ENCODE measurements at places on chromosomes 6 and 20.
A peak's percentile ranks its signal among the peaks of the same experiment; 100 is the strongest.

- no peak for DNase-seq
Measured at GRCh38 chr20:51262240-51262639, 239.3 kb upstream of the KCNG1 start.

DNA sequence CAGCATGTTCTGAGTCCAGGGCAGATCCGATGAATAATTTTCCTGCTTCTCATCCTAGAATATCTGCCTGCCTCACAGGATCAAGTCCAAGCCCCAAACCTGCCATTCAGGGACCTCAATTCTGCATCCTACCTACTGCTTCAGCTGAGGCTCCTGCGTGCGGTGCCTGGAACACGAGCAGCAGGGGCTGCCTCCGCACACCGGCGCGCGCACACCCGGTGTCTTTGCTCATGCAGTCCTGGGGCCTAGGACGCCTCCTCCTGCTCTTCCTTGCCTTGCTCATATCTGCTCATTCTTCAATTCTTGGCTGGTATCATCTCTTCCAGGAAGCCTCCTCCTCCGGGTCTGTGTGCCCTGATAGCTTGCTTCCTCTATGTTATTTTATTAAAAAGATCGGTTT lies 81.1 kb upstream of the AGPAT4 start:
- no peak for DNase-seq

DNA sequence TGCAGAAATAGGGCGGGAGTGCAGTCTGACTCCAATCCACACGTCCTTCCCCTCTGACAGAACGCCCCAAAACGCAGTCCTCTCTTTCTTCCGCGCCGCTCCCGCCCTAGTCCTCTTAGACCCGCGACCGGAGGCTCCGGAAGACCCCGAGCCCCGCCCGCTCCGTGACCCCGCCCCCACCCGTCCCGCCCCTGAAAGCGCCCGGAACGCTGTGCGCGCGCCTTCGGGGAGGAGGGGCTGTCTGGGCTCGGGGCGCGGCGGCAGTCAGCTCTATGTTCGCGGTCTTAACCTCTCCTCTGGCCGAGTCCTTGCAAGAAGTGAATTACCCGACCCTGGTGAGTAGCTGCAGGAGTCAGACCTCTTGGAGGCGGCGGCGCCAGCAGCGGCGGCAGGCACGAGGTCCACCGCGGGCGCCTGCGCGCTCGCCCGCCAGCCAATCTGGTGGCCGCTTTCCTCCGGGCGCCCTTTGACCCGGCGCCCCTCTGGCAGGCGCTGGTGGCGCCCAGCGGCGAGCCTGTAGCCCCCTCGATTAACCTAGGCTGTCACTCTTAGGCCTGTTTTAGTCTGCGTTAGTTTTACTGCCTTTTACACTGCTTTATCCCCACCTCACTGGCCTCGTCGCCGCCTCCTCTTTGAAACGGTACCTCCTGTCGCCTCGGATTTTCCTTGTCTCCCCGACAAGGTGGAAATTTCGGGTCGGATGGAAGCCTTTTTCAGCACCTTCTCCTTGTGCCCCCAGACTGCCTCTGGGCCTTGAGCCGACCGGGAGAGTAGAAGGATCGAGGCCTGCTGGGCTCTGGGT lies at the start of gene MANEA:
MANEA (plus strand) TSS at position 232 of the 802 bp plus-strand sequence. CDS start 8,905 bp downstream, outside the sequence.
- DNase-seq, result peak; percentile 54

DNA sequence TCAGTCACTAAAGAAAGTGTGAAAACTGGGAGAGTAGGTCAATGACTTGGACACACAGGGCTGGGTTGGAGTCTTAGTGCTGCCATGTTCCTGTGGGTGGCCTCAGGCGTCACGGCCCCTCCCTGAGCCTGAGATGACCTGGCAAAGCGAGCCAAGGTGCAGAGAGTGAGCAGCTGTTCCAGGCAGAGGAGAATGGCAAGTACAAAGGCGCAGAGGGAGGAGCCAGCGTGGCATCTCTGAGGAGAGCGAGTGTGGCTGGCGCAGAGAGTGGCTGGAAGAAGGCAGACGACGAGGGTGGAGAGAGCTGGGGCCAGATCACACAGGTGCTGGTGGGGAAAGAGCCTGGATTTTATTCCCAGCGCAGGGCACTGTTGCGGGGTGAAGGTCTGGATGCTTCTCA lies 20.6 kb upstream of the CHMP4B start:
- DNase-seq, result no peak

DNA sequence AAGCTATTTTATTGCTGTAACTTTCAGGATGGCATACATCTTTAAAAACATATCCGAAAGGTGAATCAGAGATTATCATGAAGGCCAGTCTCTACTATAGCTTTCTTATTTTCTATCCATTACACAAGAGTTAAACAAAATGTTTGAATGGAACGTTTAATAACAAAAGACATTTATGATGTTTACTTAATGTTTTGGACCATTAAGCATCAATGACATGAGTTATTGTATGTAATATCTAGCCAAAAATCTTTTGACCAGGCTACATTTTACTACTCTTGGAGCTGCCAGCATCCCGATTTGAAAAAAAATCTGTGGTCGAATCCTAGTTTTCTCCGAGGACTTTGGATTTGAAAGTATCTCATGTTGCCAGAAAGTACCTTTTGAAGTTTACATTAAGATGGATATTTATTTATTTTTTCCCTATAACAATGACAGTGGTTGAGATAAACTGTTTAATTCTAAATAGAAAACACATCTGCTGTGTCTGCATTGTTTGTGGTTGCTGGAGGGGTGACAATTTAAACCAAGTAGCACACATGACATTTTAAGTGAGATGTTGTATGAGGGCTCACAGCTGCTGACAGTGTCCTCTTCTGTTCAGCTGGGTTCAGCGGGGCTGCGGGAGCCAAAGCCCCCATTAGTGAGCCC lies 293.7 kb upstream of the TCF21 start:
- DNase-seq, result no peak

GRCh38 chr6:78700991-78701390 lies 166.4 kb upstream of the IRAK1BP1 start:
- DNase-seq, result no peak

GRCh38 chr6:71045296-71045695 lies 88.4 kb upstream of the B3GAT2 start:
- no peak for DNase-seq

DNA sequence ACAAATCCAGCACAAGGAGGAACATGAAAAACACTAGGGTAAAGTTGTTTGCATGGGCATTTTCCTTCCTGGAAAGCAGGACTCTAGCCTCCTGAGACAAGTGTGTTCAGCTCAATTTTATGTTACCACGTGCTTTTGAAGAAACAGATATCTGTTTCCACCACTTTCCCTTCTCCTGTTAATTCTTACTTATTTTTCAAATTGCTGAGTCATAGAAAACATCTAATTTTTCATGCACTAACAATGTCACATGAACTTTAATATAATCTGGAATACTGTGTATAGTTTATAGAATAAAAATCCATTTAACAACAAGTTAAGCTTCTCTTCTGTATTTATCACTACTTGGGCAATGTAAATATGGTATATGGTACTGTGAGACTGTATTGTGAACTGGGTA lies 174.2 kb downstream of the ISM1 start:
- no peak for DNase-seq

DNA sequence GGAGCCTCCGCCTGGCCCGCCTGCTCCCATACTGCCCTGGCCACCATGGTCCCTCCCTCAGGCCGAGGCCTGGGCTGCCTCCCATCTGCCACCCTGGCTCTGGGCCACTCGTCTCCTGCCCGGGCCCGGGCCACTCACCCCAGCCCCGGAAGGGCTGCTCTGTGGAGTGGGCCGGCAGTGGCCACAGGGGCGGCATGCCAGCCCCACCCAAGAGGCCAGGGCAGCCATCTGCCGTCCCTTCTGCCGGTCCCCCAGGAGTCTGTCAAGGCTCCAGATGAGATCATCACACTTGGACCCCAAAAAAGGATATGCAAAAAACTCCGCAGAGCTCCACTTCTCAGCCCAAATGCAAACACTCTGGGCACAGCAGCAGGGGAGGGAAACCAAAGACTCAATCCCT lies 23.8 kb upstream of the TLDC2 start:
- DNase-seq, result no peak

Measured in stimulated activated CD8-positive, alpha-beta memory T cell treated with anti-CD3 and anti-CD28 coated beads, Interleukin-7, amount 100 ng/mL, for 1 hour (primary cell).